ENCODE measurements at places on chromosomes 6 and 20.
A peak's percentile ranks its signal among the peaks of the same experiment; 100 is the strongest.

- DNase-seq = no peak
- no peak overlapping the region for H3K4me3 ChIP-seq
- H3K27ac ChIP-seq = no peak overlapping the region
- H3K4me1 ChIP-seq = peaks cover 4% of the 10 kb centered on the region
Measured at GRCh38 chr20:4067600-4068261, 52.4 kb upstream of the RNF24 start.

DNA sequence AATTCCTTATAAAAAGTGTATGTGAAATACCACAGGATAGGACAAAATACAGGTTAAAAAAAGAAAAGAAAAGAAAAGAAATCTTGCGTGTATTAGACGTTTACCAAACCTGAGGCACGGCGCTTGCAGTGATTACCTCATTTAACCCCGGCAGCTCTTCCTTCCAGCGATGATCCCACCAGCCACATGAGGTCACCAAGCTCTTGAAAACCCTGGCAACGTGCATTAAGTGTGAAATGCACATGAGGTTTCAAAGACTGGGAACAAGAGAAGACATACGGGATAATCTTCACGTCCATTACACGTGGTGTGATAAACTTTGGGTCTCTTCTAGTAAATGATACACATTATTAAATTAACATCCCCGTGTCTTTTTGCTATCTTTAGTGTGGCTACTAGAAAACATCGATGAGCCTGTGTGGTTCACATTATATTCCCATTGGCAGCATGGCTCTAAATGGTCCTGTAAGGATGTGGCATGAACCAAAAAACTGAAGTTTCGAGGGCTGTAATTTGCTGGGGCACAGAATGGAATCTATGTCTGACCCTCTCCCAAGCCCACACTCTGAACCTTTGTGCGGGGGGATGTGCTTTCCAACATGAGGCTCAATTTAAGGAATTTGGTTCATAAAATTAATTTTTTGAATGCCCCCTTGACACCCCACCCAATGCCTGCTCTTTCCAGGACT is 59.2 kb upstream of the THBS2 start:
- DNase-seq = no peak
- H3K4me1 ChIP-seq = no peaks in the 10 kb centered on the region
- no peak overlapping the region for H3K27ac ChIP-seq
- H3K4me3 ChIP-seq = no peak overlapping the region
- H3K27me3 ChIP-seq = no peaks in the 10 kb centered on the region

DNA sequence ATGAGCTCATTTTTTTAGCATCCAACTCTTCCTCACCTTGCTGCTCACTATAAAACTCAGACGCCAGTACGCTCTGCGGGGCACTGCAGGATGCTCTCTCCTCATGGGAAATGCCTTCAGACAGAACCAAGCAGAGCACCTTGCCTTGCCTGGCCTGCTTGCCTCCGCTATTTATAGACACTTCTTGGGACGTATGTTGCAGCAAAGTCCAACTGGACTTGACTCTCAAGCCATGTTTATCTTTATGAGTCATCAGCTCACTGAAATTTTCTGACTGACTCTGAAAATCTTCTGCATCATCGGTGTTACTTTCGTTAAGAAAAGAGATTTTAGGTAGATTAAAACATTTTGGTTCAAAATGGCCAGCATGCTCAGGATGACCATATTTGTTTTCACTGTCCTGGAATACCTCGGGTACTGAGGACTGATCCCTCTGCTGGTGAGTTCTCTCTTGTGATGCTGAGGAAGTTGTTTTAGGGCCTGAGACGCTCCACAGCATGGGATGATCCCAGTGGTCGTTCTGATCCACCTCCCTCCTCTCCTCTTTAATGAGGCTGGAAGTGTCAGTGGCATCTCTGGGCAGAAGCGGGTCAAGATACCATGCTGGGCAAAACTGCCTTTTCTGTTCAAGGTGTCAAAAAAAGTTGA is 204.5 kb downstream of the KIF16B start:
- H3K36me3 ChIP-seq = peaks cover 11% of the 10 kb centered on the region
- H3K4me3 ChIP-seq = no peak overlapping the region
- H3K27ac ChIP-seq = no peak overlapping the region
- H3K27me3 ChIP-seq = no peaks in the 10 kb centered on the region
- no peak for DNase-seq
- no peaks in the 10 kb centered on the region for H3K4me1 ChIP-seq

- H3K4me1 ChIP-seq = no peaks in the 10 kb centered on the region
- no peak overlapping the region for H3K4me3 ChIP-seq
- H3K36me3 ChIP-seq = no peaks in the 10 kb centered on the region
Measured at GRCh38 chr20:57167971-57168701, 98.3 kb downstream of the BMP7 start.

GRCh38 chr6:100105919-100106529 is 112.0 kb upstream of the MCHR2 start:
- no peaks in the 10 kb centered on the region for H3K4me1 ChIP-seq
- H3K36me3 ChIP-seq = no peaks in the 10 kb centered on the region
- H3K4me3 ChIP-seq = no peak overlapping the region
- H3K27me3 ChIP-seq = no peaks in the 10 kb centered on the region
- no peak overlapping the region for H3K27ac ChIP-seq

- DNase-seq = no peak
- H3K36me3 ChIP-seq = no peaks in the 10 kb centered on the region
- no peak overlapping the region for H3K27ac ChIP-seq
- H3K4me3 ChIP-seq = no peak overlapping the region
- H3K27me3 ChIP-seq = no peaks in the 10 kb centered on the region
- no peaks in the 10 kb centered on the region for H3K4me1 ChIP-seq
Measured at GRCh38 chr6:34102099-34102656, 43.7 kb downstream of the GRM4 start.

DNA sequence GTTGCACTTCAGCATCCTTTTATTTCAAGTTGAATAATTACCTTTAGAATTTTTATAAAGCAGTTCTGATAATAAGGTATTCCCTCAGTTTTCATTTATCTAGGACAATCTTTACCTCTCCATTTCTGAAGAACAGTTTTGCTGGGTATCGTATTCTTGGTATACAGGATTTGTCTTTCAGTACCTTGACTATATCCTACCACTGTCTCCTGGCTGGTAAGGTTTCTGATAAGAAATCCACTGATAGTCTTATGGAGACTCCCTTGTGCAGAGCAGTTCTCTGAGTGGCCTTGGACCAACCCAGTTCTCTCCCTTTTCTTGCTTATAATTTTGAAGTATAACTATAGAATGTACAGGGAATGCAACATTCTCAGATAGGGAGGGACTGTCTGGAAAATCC is 51.3 kb upstream of the SAMD3 start:
- no peaks in the 10 kb centered on the region for H3K36me3 ChIP-seq
- H3K4me1 ChIP-seq = no peaks in the 10 kb centered on the region
- no peak overlapping the region for H3K4me3 ChIP-seq

DNA sequence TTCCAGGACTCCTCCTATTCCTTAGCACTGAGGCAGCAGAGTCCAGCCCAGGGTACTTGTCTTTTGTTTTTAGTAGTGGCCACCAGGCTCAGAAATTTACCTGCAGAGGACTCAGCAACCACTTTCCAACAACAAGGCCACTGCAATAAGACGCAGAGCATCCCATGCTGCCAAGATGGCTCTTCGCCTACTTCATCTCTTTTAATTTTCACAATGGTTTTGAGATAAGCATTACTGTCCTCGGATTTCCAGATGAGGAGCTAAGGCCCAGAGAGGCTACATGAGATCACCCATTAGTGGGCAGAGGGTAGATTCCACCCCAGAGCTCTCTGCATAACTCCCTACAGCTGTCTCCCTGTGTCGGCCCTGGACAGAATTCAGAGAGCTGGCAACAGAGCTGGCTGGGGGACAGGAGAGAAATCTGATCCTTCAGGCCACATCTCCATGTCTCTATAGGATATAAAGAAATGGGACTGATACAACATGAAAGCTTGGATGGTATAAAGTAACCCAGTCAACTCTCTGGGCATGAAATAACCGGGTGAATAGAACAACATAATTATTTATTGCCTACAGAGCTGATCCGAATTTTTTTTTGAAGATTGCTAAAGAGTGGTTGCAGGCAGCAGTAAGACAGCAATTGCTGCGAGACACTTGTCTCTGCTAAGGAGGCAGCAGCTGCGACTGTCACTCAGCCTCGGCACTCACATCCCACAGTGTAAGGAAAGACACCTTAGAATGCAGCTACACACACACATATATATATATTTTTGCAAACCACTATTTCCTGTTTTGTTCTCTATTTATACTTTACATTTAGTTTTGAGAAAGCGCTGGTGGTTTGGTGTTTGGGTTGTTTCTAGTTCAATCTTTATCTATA is 37.2 kb downstream of the SCML4 start:
- H3K4me1 ChIP-seq = peaks cover 81% of the 10 kb centered on the region
- peak overlapping the region; percentile 19 for H3K27ac ChIP-seq
- peak; percentile 52 for DNase-seq
- peaks cover 6% of the 10 kb centered on the region for H3K36me3 ChIP-seq
- H3K27me3 ChIP-seq = no peaks in the 10 kb centered on the region

GRCh38 chr20:61683721-61684120 is 382.0 kb downstream of the TAF4 start:
- H3K4me3 ChIP-seq = no peak overlapping the region
- H3K36me3 ChIP-seq = no peaks in the 10 kb centered on the region
- no peak for DNase-seq
- no peaks in the 10 kb centered on the region for H3K27me3 ChIP-seq
- H3K4me1 ChIP-seq = no peaks in the 10 kb centered on the region

GRCh38 chr6:104226790-104227446 is 632.8 kb downstream of the HACE1 start:
- H3K4me3 ChIP-seq = no peak overlapping the region
- H3K36me3 ChIP-seq = no peaks in the 10 kb centered on the region
- H3K27me3 ChIP-seq = no peaks in the 10 kb centered on the region
- DNase-seq = no peak
- H3K27ac ChIP-seq = no peak overlapping the region

DNA sequence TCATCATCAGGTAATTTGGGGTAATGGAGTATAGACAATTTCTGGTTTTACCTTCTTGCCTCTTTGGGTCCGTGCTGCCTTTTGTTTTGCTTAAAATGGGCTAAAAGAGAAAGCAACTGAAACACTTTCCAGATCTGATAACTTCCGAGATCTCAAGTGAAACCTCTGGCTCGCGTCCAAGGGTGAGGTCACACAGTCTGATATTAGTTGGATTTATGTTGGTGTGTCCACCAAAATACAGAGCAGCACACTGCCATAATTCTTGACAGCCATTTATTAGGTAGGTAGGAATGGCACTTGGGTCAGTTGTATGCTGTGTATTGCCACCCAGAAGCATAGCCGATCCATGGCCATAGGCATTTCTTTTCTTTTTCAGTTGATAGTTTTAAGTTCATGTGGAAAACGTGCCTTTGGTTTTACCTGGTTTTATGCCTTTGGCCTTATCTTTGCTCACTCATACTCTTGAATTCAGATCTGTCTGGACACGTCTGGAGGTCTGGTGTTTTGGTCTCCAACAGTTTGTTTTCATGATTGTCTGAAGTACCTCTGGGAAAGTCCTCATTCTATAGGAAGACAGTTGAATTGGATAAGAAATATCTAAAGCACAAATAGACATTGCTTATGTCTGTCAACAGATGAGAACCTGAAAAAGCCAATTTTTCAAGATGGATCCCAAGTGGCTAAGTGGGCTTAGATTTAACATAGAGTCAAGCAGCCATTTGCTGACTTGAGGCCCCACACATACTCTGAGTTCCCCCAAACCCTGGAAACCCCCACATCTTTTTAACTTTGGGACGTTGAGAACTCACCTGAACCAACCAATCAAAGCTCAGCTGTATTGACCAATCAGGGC is 320.8 kb downstream of the SOX4 start:
- H3K36me3 ChIP-seq = no peaks in the 10 kb centered on the region
- H3K4me3 ChIP-seq = no peak overlapping the region
- peak; percentile 2 for DNase-seq
- H3K27me3 ChIP-seq = no peaks in the 10 kb centered on the region
- no peak overlapping the region for H3K27ac ChIP-seq

DNA sequence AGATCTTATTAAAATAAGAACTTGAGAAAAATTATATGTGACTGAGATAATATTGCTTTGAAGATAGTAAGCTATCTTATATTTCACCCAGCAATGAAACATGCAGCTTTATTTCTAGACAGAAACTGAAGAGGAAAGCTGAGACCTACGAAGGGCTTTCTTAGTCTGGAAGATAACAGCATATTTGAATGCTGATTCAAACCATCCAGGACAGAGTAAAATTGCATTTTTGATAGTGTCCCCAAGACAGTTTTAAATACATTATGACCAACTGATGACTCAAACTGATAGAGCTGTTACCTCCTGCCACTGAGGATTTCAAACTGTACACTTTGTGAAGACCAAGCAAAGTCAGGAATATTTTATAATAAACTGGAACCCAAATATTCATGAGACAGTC is 409.6 kb downstream of the GRIK2 start:
- H3K36me3 ChIP-seq = no peaks in the 10 kb centered on the region
- H3K27ac ChIP-seq = no peak overlapping the region
- H3K27me3 ChIP-seq = no peaks in the 10 kb centered on the region
- H3K4me1 ChIP-seq = no peaks in the 10 kb centered on the region

DNA sequence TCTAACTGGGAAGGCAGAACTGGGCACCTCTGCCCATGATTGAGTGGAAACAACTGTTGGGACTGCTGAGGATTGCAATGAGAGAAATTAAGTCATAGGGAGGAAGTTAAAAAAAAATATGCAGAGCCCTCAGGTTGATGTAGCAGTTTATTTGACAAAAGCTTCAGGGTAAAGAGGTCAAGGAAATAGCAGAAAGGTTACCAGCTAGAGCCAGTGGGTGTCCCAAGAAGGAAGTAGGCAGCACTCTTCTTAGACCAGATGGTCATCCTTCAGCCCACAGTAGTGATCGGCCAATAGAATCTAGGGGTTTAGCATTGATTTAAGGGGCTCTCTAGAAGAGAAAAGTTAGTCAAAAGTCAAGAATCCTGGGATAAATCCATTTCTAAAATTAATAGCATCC is 21.7 kb upstream of the WFDC10A start:
- H3K27ac ChIP-seq = no peak overlapping the region
- no peaks in the 10 kb centered on the region for H3K36me3 ChIP-seq
- H3K27me3 ChIP-seq = no peaks in the 10 kb centered on the region
- H3K4me3 ChIP-seq = no peak overlapping the region

DNA sequence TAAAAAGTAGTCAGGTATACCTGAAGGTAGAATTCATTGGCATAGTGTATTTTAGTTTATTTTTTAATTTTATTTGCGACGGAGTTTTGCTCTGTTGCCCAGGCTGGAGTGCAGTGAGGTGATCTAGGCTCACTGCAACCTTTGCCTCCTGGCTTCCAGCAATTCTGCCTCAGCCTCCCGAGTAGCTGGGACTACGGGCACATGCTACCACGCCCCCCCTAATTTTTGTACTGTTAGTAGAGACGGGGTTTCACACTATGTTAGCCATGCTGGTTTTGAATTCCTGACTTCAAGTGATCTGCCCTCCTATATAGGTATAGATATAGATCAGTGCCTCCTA is 102.8 kb upstream of the PRSS16 start:
- no peaks in the 10 kb centered on the region for H3K27me3 ChIP-seq
- H3K27ac ChIP-seq = no peak overlapping the region
- H3K4me1 ChIP-seq = peaks cover 21% of the 10 kb centered on the region
- H3K4me3 ChIP-seq = peak overlapping the region; percentile 69
- no peaks in the 10 kb centered on the region for H3K36me3 ChIP-seq

- H3K4me3 ChIP-seq = no peak overlapping the region
- no peaks in the 10 kb centered on the region for H3K27me3 ChIP-seq
- no peak for DNase-seq
- H3K27ac ChIP-seq = no peak overlapping the region
Measured at GRCh38 chr6:156131221-156131903, 645.8 kb upstream of the ARID1B start.

GRCh38 chr20:57437672-57438330 is 46.6 kb downstream of the RBM38 start:
- H3K27ac ChIP-seq = no peak overlapping the region
- H3K36me3 ChIP-seq = no peaks in the 10 kb centered on the region
- no peak for DNase-seq
- H3K27me3 ChIP-seq = no peaks in the 10 kb centered on the region
- peaks cover 43% of the 10 kb centered on the region for H3K4me1 ChIP-seq

- H3K4me1 ChIP-seq = peaks cover 4% of the 10 kb centered on the region
- DNase-seq = no peak
- H3K27ac ChIP-seq = no peak overlapping the region
- peaks cover 83% of the 10 kb centered on the region for H3K36me3 ChIP-seq
Measured at GRCh38 chr6:17665132-17665531, 41.6 kb downstream of the NUP153 start.
